Caco-2 (cell line): ENCODE measurements at places on chromosomes 7 and 10. TPM values are rescaled to one million over a fixed set of nuclear protein-coding genes. Genes with fewer than 3 reads are reported as not detected.

ZNF25 gene
- total RNA-seq, result 1.5 and 1.7 TPM in 2 replicates

ATG9B gene
- total RNA-seq, result 4.3 and 4.8 TPM in 2 replicates

GPC2 gene
- 5.0 and 9.7 TPM in 2 replicates for total RNA-seq

FOXP2 gene
- not detected in 2 replicates for total RNA-seq

CARD11 gene
- 4.4 and 5.4 TPM in 2 replicates for total RNA-seq

HOXA3 gene
- total RNA-seq, result 19.9 and 22.6 TPM in 2 replicates

ZNF853 gene
- 10.1 and 12.3 TPM in 2 replicates for total RNA-seq

DNA sequence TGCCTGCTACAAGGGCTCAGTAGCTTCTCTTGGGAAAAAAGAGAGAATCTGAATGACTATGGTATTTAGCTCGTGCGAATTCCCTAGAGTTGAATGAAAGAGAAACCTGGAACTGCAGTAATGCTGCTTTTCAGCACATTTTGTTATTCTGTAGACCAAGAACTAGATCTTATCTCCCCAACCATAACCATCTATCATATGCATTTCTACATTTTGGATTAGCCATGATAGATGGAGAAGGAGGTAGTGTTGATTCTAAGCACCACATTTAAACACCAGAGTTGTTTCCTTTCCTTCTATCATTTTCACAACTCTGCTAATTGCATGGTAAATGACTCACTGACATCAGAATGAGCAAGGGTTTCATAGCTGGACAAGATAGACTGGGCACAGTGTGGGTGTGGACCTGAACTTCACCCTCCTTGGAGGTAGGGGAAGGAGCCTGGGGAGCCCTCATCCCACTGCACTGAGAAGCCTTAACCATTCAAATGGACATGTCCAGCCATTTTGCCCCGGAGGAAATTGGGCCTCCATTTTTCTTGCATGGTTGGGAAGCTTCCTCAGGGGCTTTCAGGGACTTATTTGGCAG, 55.3 kb upstream of the BMPER start:
- H3K4me3 ChIP-seq, result no peak overlapping the region
- H3K27me3 ChIP-seq, result no peaks in the 10 kb centered on the region
- no peaks in the 10 kb centered on the region for H3K36me3 ChIP-seq
- no peak for DNase-seq

- H3K4me3 ChIP-seq, result no peak overlapping the region
- no peaks in the 10 kb centered on the region for H3K4me1 ChIP-seq
- H3K27ac ChIP-seq, result no peak overlapping the region
- H3K27me3 ChIP-seq, result no peaks in the 10 kb centered on the region
- no peaks in the 10 kb centered on the region for H3K36me3 ChIP-seq
Measured at GRCh38 chr10:7287377-7287776, 123.5 kb downstream of the SFMBT2 start.

GRCh38 chr10:1289591-1289990, 233.4 kb downstream of the WDR37 start:
- H3K4me3 ChIP-seq, result no peak overlapping the region
- no peak for DNase-seq
- no peaks in the 10 kb centered on the region for H3K4me1 ChIP-seq
- H3K27me3 ChIP-seq, result peaks cover 3% of the 10 kb centered on the region
- no peak overlapping the region for H3K27ac ChIP-seq

DNA sequence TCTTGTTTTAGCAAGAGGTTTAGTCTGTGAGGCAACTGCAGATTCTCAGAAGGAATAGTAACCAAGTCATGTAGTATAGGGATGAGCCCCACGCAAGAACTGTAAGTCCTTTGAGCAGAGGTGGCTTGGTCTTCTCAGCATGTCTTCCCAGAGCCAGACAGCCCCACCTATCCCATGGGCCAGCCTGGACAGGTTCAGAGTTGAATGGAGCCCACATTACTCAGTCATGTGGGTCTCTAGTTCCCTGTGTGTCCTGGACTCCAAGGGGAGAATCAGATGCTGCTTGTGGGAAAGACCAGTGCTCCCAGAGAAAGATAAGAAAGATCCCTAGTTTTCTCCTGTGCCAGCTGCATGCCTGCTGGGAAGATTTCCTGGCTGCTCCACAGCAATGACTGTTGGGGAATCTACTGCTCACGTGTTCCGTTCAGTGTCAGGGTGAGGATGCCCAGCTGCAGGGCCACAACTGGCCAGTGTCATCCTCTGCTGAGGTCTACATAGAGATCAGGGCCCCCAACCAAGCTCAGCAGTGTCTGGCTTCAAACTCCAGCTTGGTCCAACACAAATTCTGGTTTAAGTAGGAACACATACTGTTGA, 66.9 kb upstream of the UNC5B start:
- no peaks in the 10 kb centered on the region for H3K36me3 ChIP-seq
- no peak overlapping the region for H3K27ac ChIP-seq
- peaks cover 2% of the 10 kb centered on the region for H3K27me3 ChIP-seq
- no peak for DNase-seq
- H3K4me1 ChIP-seq, result no peaks in the 10 kb centered on the region
- no peak overlapping the region for H3K4me3 ChIP-seq

DNA sequence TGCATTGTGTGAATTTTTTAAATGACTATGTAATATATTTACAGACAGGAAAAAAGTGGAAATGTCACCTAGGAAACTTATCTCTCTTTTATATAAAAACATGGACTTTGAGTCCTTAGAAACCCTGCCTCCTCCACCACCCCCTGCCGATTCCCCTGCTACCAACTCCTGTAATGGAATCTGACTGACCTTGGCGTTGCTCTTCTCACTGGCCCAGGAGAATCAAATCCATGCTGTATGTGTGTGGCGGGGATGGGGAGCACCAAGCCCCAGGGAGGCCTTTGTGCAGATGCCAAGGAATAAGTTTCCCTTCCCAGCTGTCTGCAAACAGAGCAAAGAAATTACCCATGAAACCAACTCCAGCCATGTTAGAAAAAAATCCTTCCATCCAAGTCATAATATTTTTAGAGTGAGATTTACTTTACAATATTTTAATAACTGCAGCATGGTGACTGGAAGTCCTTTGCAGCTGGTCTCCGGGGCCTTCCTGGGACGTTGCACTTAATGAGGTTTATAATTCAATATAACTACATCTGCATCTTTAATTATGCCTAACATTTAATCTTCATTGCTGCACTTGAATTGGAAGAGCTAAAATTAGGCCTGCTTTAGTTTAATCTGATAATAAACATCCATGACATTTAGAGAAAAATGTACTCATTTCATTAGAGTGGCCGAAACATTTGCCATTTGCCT, 111.4 kb upstream of the CACUL1 start:
- no peak for DNase-seq
- H3K4me1 ChIP-seq, result peaks cover 10% of the 10 kb centered on the region
- H3K4me3 ChIP-seq, result no peak overlapping the region
- H3K27ac ChIP-seq, result no peak overlapping the region

- peak; percentile 76 for DNase-seq
- H3K4me3 ChIP-seq, result no peak overlapping the region
- H3K36me3 ChIP-seq, result no peaks in the 10 kb centered on the region
- H3K4me1 ChIP-seq, result peaks cover 9% of the 10 kb centered on the region
- H3K27me3 ChIP-seq, result no peaks in the 10 kb centered on the region
Measured at GRCh38 chr7:30548845-30549244, 44.2 kb upstream of the GGCT start.

DNA sequence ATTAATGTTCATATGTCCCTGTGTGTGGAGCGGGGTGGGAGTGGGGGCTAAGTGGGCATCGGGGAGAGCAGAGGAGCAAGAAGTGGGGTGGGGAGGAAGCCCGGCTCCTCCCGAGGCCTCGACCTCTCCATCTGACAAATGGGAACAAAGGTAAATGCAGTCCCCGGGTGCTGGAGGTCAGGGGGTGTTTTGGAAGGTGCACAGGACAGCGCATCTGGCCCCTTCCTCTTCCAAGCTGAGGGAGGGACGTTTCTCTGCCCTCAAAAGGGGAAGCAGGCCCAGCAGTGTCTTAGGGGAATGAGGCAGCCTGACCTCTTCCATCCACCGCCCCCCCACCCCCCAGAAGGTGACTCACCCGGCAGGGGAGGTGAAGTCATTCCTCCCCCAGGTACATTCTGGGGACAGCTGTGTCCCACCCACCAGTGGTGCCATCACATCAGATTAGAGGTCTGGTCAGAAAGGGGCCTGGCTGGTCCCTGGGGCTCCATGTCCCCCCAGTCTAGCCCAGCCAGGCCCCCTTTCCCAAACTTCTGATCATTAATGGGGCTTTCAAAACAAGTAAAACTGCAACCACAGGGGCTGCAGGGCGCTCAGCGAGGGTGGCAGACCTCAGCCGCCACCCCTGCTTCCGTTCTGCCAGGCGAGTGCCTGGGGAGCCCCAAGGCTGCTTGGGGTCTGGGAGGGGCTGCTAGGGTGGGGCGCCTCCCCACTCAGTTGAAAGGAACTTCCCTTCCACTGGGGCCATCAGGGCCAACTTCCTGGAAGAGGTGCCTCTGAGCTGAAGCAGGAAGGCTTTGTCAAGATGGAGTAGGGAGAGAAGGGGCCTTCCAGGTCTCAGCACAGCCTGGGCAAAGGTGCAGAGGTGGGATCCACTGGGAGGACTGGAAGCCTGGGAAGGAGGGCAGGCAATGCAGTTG, 10.8 kb downstream of the LFNG start:
- H3K4me1 ChIP-seq, result peaks cover 54% of the 10 kb centered on the region
- no peaks in the 10 kb centered on the region for H3K27me3 ChIP-seq
- DNase-seq, result no peak
- H3K36me3 ChIP-seq, result no peaks in the 10 kb centered on the region

- no peak overlapping the region for H3K4me3 ChIP-seq
- no peak overlapping the region for H3K27ac ChIP-seq
- H3K36me3 ChIP-seq, result no peaks in the 10 kb centered on the region
- H3K4me1 ChIP-seq, result no peaks in the 10 kb centered on the region
- no peaks in the 10 kb centered on the region for H3K27me3 ChIP-seq
Measured at GRCh38 chr10:8800426-8800825, 745.9 kb downstream of the GATA3 start.

DNA sequence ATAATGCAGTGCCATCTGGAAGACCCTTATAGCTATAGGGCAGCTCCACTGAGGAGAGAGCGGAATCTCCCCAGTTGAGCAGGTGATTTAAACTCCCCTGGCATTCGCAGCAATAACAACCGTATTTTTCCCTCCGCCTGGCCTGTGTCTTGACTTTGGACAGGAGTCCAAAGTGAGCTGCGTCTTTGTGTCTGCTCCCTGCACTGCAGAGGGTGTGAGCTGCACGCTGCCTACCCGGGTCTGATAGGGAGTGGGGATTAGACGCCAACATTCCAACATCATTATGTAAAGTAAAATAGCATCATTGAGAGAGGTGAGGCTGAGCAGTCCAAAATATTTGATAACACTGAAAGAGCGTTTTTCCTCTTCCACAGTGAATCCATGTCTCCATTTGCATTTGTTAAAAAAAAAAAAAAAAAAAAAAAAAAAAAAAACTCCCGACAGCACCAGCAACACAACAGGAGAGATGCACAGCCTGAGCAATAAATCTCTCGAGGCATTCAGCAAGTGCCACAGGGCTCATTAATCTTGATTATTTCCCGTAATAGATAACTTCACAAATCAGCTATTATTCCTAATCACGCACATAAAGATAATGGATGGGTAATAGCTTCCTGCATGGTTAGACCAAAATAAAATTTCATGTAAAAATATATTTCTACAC, 68.6 kb downstream of the CELF2 start:
- no peaks in the 10 kb centered on the region for H3K27me3 ChIP-seq
- no peak overlapping the region for H3K27ac ChIP-seq
- H3K4me1 ChIP-seq, result no peaks in the 10 kb centered on the region
- no peaks in the 10 kb centered on the region for H3K36me3 ChIP-seq

DNA sequence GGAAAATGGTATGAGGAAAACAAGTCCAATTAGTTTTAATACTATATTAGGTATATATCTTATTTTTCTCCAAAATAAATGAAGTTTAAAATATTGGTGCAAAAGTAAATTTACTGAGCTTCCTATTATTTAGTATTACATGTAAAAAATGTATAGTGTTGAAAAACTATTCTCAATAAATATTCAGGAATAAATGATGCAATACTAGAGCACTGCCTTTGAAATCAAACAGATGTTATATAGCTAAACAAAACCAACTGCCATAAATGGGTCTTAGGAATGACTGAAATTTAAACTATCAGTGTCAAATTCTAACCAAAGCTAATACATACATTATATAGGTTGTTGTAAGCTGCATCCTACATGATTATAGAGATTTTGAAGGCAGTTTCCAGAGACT, 1434.0 kb upstream of the LRRTM3 start:
- no peak overlapping the region for H3K27ac ChIP-seq
- no peak overlapping the region for H3K4me3 ChIP-seq
- no peaks in the 10 kb centered on the region for H3K36me3 ChIP-seq
- no peaks in the 10 kb centered on the region for H3K4me1 ChIP-seq
- H3K27me3 ChIP-seq, result no peaks in the 10 kb centered on the region

DNA sequence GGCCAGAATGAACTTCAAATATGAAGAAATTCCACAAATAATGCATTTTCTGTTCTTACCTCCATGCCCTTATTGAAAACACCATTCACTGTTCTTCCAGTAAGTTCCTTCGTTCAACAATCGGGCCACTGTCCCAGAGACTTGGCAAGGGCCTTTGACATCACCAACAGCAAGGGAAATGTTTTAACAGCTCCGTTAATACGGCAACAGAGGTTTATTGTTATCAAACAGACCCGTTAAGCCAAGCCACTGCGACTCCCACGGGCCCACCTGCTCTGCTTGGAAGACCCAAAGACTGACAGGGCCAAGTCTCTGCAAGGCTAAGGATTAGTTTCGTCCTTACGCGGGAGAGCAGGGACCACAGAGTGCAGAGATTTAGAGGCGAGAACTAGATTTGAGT, 43.4 kb upstream of the LYZL1 start:
- no peak overlapping the region for H3K27ac ChIP-seq
- no peaks in the 10 kb centered on the region for H3K27me3 ChIP-seq
- H3K4me3 ChIP-seq, result no peak overlapping the region

DNA sequence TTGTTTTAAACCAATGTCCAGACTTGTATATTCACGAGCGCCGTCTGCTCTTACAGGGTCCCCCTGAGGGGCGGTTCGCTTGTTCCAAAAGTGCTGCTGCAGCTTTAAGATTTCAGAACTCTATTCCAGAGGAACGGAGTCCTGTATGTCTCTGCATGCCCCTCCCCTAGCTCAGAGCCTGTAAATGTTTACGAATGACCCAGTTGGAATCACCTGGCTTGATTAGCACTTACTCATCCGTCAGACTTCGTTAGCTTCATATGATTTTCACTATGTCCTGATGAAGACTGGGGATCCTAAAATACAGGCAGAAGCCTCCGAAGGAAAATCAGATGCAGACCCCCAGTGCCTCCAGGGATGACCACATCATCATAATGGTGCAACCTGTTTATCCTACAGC, 4.5 kb upstream of the CHST15 start:
- no peak overlapping the region for H3K4me3 ChIP-seq
- no peaks in the 10 kb centered on the region for H3K36me3 ChIP-seq
- H3K27me3 ChIP-seq, result no peaks in the 10 kb centered on the region
- H3K4me1 ChIP-seq, result peaks cover 3% of the 10 kb centered on the region; the same call in 1 of the 2 replicates

- H3K27me3 ChIP-seq, result no peaks in the 10 kb centered on the region
- H3K36me3 ChIP-seq, result no peaks in the 10 kb centered on the region; the same call in 1 of the 2 replicates
- no peak for DNase-seq
Measured at GRCh38 chr10:74836877-74837276, 10.5 kb downstream of the KAT6B start.

DNA sequence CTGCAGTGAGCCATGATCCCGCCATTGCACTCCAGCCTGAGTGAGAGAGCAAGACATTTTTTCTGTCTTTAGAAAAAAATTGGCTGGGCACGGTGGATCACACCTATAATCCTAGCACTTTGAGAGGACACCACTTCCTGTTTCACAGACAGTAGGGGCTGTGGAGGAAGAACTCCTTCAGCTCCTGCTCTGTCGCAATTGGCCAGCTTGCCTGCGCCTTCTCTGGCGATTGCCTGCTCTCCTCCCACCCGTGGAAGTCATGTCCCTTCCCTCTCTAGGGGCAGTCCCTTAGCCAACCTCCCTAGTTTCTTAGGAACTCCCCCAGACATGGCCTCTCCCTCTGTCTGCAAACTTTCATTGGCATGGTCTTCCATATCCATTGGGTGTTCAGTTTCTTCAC, 8.7 kb downstream of the PDSS1 start:
- 0 out of 2 replicates have a peak, but pooled peaks cover 2% of the 10 kb centered on the region for H3K4me1 ChIP-seq
- no peak overlapping the region for H3K4me3 ChIP-seq
- H3K27me3 ChIP-seq, result no peaks in the 10 kb centered on the region
- H3K36me3 ChIP-seq, result peaks cover 8% of the 10 kb centered on the region
- DNase-seq, result no peak
- no peak overlapping the region for H3K27ac ChIP-seq
